ENCODE measurements at places on chromosomes 2 and 18.

DNA sequence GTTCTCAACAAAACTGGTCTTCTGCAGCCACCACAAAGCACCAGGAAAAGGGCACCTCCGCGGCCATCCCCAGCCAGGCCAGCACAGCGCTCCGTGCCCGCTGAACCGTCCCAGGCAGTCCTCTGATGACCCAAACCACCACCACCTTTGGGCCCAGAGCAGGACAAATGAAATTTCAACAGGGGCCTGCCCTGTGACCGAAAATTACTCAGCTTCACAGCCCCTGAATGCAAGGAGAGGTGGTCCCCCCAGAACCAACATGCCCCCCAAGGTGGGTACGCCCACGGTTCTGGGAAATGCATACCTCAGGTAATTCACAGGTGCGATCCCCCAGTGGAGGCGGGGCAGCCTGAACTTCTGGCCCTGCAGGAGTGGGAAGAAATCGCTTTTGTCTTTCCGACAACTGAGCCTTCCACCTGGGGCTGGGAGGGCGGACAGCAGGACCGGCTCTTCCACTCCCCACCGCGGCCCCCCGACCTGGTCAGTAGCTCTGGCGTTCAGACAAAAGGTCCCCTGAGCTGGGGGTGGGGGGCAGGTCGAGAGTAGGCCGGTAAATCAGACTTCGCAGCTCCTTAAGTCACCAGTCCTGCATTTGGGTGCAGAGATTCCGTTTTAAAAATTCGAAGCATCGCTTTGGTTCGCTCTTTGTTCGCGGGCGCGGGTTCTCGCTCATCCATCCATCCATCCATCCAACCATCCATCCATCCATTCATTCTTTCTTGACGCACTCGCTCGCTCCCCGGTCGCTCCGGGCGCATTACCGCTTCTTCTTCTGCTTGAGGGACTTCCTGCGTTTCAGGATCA lies 1.4 kb downstream of the ARL4C start:
- DNase-seq = no peak

DNA sequence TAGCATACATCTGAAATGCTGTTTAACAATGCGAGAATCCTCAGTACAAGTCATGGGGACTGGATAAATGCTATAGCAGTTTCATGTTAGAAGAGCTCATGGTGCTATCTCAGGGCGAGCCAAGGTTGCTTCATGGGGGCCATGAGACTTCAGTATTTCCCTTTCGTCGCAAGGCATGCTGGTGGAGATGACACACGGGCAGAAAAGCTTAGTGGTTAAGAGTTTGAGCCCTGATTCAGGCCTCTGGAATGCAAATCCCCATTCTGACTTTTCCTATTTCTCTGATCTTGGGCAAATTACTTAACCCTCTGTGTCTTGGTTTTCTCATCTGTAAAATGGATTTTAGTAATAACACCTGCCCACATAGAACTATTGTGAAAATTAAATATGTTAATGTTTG lies 57.4 kb upstream of the EPHA4 start:
- DNase-seq = no peak

- no peak for DNase-seq
Measured at GRCh38 chr2:190409616-190410015, 1.5 kb downstream of the MFSD6 start.

DNA sequence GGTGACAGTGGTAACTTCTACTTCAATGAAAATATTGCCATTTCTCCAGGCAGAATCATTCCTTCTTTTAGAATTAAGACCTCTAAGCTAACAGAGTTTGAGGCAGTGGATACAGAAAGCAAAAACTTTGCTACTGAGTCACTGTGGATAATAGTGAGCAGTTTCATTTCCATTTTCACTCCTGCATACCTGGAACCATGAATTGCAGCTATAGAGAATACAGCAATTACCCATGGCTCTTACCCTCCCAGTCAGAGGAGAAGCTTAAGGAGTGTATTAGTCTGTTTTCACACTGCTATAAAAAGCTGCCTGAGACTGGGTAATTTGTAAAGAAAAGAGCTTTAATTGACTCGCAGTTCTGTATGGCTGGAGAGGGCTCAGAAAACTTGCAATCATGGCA lies 531.4 kb upstream of the CNTNAP5 start:
- DNase-seq = no peak

DNA sequence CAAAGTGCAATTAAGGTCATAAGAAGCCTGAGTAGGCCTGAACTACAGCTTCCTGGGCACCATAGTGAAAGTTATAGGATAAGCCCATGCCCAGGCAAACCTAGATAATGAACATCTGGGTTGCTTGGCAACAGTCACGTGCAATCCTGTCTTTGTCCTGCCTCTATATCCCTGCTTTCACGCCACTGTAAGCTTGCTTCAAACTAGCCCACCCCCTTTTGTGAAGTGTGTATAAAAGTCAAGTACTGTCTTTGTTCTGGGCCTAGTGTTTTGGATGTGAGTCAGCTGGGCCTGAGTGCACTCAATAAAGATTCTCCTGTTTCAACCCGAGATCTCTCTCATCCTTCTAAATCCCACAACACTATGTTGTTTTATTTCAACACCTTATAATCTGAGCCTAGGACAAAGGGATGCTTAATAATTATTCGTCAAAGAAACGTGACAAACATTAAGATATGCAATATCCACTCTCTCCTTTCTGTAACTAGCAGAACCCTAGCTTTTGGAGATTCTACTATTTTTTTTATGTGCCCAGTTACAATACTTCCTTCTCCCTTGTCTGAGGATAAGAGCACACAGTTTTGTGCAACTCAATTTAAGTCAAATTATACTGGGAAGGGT lies 927.8 kb downstream of the SUCLG1 start:
- no peak for DNase-seq

GRCh38 chr2:162890690-162891311 lies 52.2 kb upstream of the KCNH7 start:
- no peak for DNase-seq

- no peak for DNase-seq
Measured at GRCh38 chr2:229170171-229170570, 100.9 kb downstream of the PID1 start.

GRCh38 chr2:106034325-106034724 lies 159.8 kb downstream of the UXS1 start:
- no peak for DNase-seq

DNA sequence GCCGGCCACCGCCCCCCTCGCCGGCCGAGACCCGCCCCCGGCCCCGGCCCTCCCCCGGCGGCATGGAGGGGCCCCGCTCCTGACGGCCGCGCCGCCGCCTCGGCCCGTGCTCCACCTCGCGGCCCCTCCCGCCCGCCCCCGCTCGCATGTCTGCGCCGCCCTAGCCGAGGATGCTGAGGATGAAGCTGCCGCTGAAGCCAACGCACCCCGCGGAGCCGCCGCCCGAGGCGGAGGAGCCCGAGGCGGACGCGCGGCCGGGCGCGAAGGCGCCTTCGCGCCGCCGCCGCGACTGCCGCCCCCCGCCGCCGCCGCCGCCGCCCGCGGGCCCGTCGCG lies 397 bp downstream of the ZCCHC2 start:
- no peak for DNase-seq

DNA sequence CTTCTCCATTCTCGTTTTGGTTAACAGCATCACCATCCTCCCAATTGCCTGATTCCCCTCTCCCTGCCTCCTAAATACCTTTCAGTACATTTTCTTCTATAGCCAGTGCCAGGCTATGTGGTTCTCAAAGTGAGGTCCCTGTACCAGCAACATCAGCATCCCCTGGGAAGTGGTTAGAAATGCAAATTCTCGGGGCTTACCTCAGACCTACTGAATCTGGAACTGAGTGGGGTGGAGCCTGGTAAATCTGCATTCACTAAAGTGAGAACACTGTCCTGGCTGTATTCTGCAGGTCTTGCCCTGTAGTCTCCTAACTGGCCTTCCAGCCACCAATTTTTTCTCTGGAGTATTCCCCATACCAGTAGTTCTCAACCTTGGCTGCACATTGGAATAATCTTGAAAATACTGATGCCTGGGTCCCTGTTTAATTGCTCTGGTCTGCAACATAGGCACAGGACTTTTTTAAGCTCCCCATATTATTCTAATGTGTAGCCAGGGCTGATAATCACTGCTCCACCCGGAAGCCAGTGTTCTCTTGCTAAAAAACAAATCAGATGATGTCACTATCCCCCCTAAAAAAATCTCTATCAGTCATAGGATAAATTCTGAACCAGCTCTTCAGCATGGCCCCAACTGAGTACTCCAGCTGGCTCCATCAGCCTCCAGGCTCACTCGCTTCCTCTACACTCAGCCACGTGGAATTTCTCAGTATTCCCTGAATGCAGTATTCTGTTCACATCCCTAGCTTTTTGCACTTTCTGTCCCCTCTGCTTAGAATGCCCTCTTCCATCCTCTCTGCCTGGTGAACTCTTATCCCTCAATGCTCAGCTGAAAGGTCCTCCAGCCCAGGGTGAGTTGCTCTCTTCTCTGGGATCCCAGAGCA lies 98.4 kb downstream of the CDK15 start:
- DNase-seq = no peak

GRCh38 chr2:187379869-187380268 lies 68.2 kb downstream of the CALCRL start:
- no peak for DNase-seq

GRCh38 chr2:80348953-80349352 lies 44.4 kb upstream of the LRRTM1 start:
- no peak for DNase-seq

DNA sequence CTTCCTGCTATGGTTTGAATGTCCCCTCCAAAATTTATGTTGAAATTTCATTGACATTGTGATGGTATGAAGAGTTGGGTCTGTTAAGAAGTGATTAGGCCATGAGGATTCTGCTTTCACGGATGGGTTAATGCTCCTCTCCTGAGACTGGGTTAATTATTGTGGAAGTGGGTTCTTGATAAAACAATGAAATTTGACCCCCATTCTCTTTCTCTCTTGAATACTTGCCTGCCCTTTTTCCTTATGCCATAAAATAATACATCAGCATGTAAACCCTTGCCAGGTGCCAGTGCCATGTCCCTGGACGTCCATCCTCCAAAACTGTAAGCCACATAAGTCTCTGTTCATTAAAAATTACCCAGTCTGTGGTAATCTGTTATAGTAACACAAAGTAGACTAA lies 352.8 kb downstream of the LRRTM4 start:
- no peak for DNase-seq
